ENCODE measurements at places on chromosomes 3 and 15. TPM values are rescaled to one million over a fixed set of nuclear protein-coding genes. Genes with fewer than 3 reads are reported as not detected.

Gene TRH
- not detected for total RNA-seq

Gene CCDC14
- total RNA-seq, result 47.4 TPM

Gene GOLGA8G
- not detected for total RNA-seq

Gene TTLL13
- total RNA-seq, result 1.1 TPM

Gene RASGRP1
- total RNA-seq, result 202 TPM

Gene C3orf85
- total RNA-seq, result not detected

Gene CIP2A
- 71.3 TPM for total RNA-seq

Gene ISLR2
- 0.14 TPM for total RNA-seq

Gene TEX55
- total RNA-seq, result not detected

Gene MINAR1
- 0.47 TPM for total RNA-seq

Gene WDR93
- total RNA-seq, result not detected

Gene GOLGA8O
- total RNA-seq, result 6.3 TPM

Gene AHSG
- total RNA-seq, result not detected

Gene MYLK
- 0.50 TPM for total RNA-seq

Gene PCLAF
- total RNA-seq, result 138 TPM

Gene SPESP1
- 0.70 TPM for total RNA-seq

Gene TMC3
- not detected for total RNA-seq

Gene CCDC54
- total RNA-seq, result not detected

Gene CISH
- 369 TPM for total RNA-seq

Gene ABI3BP
- 1.2 TPM for total RNA-seq

Gene ITGB5
- total RNA-seq, result 1.2 TPM

Gene TMEM207
- total RNA-seq, result not detected

Gene SERPINI2
- not detected for total RNA-seq

Gene HESX1
- total RNA-seq, result 0.42 TPM

Gene GPR149
- not detected for total RNA-seq

Gene ZNF774
- total RNA-seq, result 2.1 TPM

Gene LTK
- 0.20 TPM for total RNA-seq

Gene ZPLD1
- not detected for total RNA-seq

Gene RBP2
- not detected for total RNA-seq

Gene CD80
- 22.5 TPM for total RNA-seq

Gene SLC12A1
- total RNA-seq, result not detected

Gene COL7A1
- 1.1 TPM for total RNA-seq

Gene NBEAL2
- 164 TPM for total RNA-seq

Gene ZBTB11
- total RNA-seq, result 31.3 TPM

Gene WDR72
- total RNA-seq, result not detected

Gene ZNF620
- total RNA-seq, result 8.3 TPM

Gene SUSD5
- not detected for total RNA-seq

Gene HIGD2B
- not detected for total RNA-seq

Gene SCAANT1
- total RNA-seq, result not detected
